LNCaP clone FGC (cell line): ENCODE measurements at places on chromosomes 7 and 10.

DNA sequence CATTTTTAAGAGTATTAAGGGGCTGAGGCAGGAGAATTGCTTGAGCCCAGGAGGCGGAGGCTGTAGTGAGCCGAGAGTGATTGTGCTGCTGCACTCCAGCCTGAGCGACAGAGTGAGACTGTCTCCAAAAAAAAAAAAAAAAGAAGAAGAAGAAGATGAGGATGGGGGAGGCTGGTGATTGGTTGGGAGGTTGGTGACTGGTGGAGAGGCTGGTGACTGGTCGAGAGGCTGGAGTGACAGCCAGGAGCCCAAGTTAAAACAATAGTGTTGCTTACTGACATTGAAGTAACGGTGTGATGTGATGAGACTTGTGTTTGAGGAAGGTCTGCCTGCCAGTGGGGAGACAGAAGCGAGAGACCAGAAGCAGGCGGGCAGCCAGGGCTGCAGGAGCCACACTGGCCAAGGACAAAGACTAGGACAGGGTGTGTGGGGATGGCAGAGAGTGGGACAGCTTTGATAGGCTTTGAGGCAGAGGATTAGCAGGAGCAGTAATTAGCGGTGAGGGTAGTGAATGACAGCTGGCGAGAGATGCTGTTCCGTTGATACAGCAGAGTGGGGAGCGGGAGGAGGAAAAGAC lies 4.9 kb downstream of the SRRT start:
- DNase-seq: no peak

DNA sequence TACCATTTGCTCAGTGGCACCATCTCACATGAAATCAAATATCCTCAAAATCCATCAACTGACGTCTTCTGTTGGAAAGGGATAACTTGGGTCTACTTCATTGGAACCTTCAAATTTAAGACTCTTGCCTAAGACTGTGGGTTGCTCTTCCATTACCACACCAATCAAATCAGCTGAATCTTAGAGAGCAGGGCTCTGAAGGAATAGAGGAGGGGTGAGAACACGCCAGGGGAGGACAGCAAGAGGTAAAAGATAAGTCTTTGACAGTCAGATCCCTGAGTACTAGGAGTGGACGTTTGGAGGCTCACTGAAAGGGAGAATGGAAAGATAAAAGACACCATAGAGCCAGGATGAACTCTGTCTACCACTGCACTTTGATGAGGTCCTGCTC lies 107.5 kb downstream of the CCDC71L start:
- DNase-seq: no peak

- DNase-seq: no peak
Observed at GRCh38 chr7:131967216-131967730, 410.8 kb upstream of the PODXL start.

- DNase-seq: no peak
Observed at GRCh38 chr10:65430979-65431378, 1494.9 kb upstream of the LRRTM3 start.

DNA sequence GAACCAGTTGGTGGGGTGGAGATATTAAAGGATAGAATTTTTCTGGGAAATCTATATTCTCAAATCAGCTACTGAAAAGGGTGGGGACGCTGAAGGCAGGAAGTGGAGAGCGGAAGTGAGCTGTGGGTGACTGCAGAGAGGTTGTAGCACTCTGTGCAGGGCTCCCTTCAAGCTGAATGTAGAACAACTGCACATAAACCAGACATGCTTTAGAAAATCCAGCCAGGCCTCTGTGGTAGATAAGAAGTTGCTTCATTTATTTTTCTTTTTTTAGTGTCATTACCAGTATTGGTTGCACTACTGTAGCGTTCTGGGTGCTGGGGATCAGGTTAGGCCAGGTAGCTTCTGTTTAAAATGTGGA lies 127.8 kb downstream of the CELF2 start:
- DNase-seq: no peak

GRCh38 chr7:1053002-1053411 lies 8.7 kb downstream of the GPR146 start:
- no peak for DNase-seq

DNA sequence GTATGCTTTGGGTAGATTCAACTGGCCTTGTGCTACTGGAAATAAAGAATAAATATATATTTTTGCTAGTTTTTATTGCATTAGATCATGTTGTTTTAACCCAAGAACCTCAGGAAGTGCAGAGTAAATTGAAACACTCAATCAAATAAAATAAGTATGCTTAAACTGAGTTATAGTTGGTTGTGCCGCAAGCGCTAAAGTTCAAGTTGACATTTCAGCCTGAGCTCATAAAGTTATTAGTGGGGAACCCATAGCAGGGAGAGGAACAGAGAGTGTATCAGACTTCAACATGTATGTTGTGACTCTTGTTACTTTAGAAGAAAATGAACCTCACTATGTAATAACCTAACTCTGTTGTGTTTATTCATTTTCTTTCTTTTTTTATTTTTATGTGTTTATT lies 25.2 kb upstream of the BAMBI start:
- DNase-seq: no peak

GRCh38 chr10:83801983-83802382 lies 337.3 kb upstream of the GHITM start:
- no peak for DNase-seq

GRCh38 chr7:45973725-45974532 lies 52.9 kb upstream of the IGFBP3 start:
- no peak for DNase-seq

GRCh38 chr10:52949899-52950298 lies 177.3 kb upstream of the MBL2 start:
- no peak for DNase-seq

- DNase-seq: no peak
Observed at GRCh38 chr10:115964827-115965226, 308.2 kb downstream of the GFRA1 start.

- no peak for DNase-seq
Observed at GRCh38 chr7:155466814-155467733, 9.1 kb downstream of the EN2 start.

DNA sequence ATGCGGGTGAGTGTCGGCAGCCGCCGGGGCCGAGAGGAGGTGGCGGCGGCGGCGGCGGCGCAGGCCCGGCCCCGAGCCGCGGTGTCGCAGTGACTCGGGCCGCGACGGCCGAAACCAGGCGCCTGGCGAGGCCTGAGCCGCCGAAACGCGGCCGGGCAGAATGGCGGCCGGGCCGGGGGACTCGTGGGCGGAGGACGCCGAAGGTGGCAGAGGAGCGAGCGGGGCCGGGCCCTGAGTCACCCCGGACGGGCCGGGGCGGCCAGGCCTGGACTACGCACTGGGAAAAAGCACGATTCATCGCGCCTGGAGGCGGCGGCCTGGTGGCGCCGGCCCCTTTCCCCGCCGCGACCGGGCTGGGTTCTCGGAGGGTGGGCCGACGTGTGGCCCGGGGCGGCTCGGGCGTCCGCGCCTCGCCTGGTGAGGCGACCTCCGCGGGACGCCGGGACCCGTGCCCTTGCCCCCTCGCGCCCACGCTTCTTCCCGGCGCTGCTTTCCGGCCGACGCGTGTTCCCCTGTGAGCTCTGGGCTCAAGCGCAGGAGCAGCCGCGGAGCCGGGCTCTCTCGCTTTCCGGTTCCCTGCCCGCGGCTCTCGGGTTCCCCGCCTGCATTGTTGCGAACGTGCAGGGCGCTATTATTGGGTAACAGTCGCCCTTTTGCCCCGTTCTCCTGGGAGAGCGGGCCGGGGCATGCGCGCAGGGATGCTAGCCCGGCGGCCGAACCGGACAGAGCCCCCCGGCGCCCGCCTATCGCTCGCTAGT lies 500 bp downstream of the CUL1 start:
- no peak for DNase-seq
